ENCODE measurements at places on chromosomes 2 and 18. TPM values are rescaled to one million over a fixed set of nuclear protein-coding genes. Genes with fewer than 3 reads are reported as not detected.

ADRA2B gene
- not detected for total RNA-seq

DNA sequence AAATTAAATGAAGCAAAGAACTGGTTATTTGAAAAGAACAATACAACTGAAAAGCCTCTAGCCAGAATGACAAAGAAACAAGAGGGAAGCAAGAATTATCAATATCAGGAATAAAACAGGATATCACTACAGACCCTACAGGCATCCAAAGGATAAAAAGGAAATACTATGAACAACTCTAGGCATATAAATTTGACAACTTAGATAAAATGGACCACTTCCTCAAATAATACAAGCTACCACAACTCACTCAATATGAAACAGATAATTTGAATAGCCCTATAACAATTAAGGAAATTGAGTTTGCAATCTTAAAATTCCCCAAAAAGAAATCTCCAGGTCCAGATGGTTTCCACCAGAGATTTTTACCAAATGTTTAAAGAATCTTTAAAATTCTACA, 19.8 kb downstream of the RPRD1A start:
- DNase-seq, result no peak

GRCh38 chr2:55138014-55138881, 88.0 kb upstream of the RTN4 start:
- DNase-seq, result no peak

GRCh38 chr2:219325657-219326315, 6.8 kb downstream of the RESP18 start:
- DNase-seq, result no peak

DNA sequence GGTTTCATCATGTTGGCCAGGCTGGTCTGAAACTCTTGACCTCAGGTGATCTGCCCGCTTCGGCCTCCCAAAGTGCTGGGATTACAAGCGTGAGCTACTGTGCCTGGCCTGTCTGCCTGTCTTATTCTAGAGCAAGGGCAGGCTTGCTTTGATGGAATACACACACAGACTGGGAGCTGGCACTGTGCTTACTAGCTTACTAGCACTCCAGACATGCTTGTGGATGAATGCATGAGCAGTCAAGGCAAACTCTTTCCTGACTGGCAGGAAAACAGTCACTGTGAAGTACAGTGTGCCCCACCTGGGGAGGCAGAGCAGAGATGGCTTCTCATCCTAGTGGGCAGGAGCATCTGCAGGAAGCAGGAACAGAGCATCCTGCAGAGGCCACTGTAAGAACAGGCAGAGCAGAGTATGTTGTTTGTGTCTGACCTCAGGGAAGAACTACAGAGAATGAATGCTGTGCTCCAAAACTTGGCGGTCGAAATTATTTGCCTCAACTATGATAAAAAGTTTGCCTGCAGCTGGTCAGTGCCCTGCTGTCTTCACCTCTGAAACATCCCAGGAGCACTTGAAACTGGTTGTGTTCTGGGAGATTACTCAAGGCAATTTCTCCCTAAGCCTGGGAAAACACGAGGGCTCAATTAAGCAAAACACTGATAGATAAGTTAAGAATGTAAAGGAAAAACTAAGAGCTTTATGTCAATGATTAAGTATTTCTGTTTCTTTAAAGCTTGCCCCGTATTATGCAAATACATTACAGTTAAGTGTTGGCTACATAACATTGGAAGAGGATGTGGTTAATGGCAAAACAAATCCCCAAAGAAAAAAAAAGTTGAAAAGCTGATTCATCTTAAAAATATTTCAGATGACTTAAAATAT, 102.4 kb downstream of the VAPA start:
- DNase-seq, result peak; percentile 96

DNA sequence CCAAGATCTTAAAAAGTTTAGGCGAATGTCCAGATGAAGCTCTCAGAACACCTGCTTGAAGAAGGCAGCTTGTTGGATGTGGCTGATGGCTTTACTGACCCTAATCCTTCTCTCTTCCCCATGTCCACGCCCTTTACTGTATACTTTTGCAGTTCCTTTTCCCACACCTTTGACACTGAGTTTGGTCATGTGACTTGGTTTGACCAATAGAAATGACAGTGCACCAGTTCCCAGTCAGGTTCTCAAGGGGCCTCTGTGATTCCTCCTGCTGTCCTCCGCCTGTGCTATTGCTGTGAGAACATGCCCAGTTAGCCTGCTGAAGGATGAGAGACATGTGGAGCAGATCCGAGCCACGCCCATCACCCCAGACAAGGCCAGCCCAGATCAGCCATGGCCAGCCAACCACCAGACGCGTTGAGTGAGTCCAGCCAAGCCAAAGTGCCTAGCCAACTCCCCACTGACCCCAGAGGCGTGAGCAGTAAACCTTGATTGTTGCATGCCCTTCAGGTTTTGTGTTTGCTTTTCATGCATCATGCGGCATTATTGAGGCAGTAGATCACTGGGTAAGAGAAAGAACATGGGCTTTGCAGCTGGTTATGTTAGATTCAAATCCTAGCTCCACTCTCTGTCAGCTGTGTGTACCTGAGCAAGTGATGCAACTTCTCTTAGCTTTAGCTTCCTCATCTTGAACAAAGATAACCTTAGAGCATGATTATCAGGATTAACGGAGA, 258.0 kb upstream of the SIX2 start:
- DNase-seq, result no peak

DNA sequence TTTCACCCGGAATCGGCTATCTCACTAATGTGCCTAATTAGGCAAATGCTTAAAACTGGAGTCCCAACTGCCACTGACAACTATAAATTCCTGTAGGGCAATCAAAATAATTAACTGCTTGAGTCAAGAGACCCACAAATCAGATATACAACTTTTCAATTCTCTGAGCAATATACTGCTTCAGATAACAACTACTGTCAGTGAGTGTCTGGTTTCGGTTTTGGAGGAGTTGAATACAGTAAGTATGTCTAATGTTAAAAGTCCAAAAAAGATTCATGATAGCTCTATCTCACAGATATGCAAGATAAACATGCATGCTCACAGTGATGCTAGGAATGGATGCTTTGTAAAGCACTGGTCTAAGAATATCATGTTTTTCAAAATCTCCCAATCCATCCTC, 283.3 kb downstream of the NRXN1 start:
- DNase-seq, result no peak

DNA sequence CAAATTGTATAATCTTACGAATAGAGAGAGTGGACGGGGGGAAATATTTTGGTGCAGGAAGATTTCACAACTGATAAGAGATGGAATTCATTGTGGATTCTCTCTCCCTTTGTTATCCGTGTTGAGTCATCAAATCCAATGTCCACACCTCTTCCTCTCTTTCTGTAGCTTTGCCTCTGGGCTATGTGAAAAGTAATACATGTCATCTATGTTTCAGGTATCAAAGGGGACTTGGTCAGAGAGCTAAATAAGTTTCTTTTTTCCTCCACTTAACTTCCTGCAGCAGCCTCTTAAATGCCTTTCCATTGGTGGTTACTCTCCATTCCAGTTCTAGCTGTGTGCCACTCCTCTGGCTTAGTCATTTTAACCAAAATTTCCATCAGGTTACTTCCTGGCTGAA, 169.3 kb upstream of the NXPH2 start:
- DNase-seq, result no peak

LRRC30 gene
- total RNA-seq, result not detected
